ENCODE measurements at places on chromosomes 3 and 15. TPM values are rescaled to one million over a fixed set of nuclear protein-coding genes. Genes with fewer than 3 reads are reported as not detected.

The LTF gene
- total RNA-seq = 0.14 TPM

The DGKG gene
- 0.92 TPM for total RNA-seq

The PLAAT1 gene
- total RNA-seq = 3.9 TPM

GRCh38 chr3:60742606-60743145 lies 508.6 kb downstream of the FHIT start:
- DNase-seq = peak; percentile 77
- H3K27me3 ChIP-seq = peaks cover 14% of the 10 kb centered on the region
- no peak overlapping the region for H3K27ac ChIP-seq
- H3K36me3 ChIP-seq = peaks cover 3% of the 10 kb centered on the region

GRCh38 chr15:76245072-76245610 lies 66.1 kb downstream of the ETFA start:
- H3K27me3 ChIP-seq = no peaks in the 10 kb centered on the region
- H3K36me3 ChIP-seq = peaks cover 7% of the 10 kb centered on the region
- H3K4me1 ChIP-seq = no peaks in the 10 kb centered on the region
- H3K4me3 ChIP-seq = no peak overlapping the region

GRCh38 chr3:24496529-24497482 lies 2.2 kb upstream of the THRB start:
- H3K4me1 ChIP-seq = peaks cover 57% of the 10 kb centered on the region
- peak overlapping the region; percentile 91 for H3K4me3 ChIP-seq
- peaks cover 42% of the 10 kb centered on the region for H3K27me3 ChIP-seq
- DNase-seq = peak; percentile 79
- no peaks in the 10 kb centered on the region for H3K36me3 ChIP-seq

DNA sequence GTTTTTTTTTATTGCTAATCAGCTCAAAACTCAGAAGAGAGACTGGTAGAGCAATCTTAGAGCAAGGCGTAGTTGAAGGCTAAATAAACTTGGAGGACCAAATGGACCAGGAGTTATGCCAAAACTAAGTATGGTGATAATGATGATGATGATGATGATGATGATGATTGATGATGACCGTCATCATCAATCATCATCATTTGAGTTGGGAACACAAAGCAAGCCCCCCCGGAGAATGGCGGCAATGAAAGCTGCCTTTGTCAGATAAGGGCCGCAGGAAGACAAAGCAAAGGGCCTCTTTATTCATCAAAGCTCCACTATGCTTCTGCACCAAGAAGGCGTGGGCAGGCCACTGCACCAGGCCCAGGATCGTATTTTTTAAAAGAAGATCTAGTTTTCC lies 82.1 kb upstream of the RAD18 start:
- no peak overlapping the region for H3K4me3 ChIP-seq
- H3K36me3 ChIP-seq = no peaks in the 10 kb centered on the region
- no peaks in the 10 kb centered on the region for H3K27me3 ChIP-seq
- no peak for DNase-seq
- no peak overlapping the region for H3K27ac ChIP-seq

- H3K4me1 ChIP-seq = peaks cover 8% of the 10 kb centered on the region
- no peaks in the 10 kb centered on the region for H3K36me3 ChIP-seq
- no peak overlapping the region for H3K27ac ChIP-seq
Measured at GRCh38 chr3:36832406-36832805, 68.1 kb upstream of the DCLK3 start.

GRCh38 chr3:177051411-177051810 lies 145.9 kb downstream of the TBL1XR1 start:
- H3K4me3 ChIP-seq = no peak overlapping the region
- H3K4me1 ChIP-seq = peaks cover 36% of the 10 kb centered on the region
- peak overlapping the region; percentile 83 for H3K27ac ChIP-seq
- peaks cover 33% of the 10 kb centered on the region for H3K36me3 ChIP-seq
- H3K27me3 ChIP-seq = no peaks in the 10 kb centered on the region
- DNase-seq = no peak

GRCh38 chr3:104956620-104957345 lies 409.9 kb upstream of the ALCAM start:
- no peak overlapping the region for H3K27ac ChIP-seq
- no peak overlapping the region for H3K4me3 ChIP-seq
- DNase-seq = no peak
- no peaks in the 10 kb centered on the region for H3K27me3 ChIP-seq

DNA sequence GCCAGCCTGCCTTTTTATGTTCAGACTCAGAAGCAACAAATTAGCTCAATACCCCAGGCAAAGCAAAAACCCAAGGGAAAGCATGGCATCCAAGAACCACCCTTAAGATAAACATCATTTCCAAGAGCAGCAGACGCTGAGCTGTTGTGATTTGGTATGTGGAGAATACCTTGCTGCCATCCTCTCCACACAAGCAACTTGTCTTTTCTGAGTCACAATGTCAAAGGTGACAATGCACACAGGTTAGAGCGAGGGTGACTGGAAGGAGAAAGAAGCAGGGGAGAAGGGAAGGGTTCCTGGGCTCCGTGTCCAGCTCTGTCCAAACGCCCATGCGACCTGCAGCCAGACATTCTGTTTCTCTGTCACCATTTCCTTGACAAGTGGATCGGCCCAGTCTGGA lies 6.0 kb downstream of the PCSK6 start:
- H3K27ac ChIP-seq = no peak overlapping the region
- no peak for DNase-seq
- H3K27me3 ChIP-seq = peaks cover 23% of the 10 kb centered on the region
- H3K4me3 ChIP-seq = no peak overlapping the region
- H3K36me3 ChIP-seq = no peaks in the 10 kb centered on the region

DNA sequence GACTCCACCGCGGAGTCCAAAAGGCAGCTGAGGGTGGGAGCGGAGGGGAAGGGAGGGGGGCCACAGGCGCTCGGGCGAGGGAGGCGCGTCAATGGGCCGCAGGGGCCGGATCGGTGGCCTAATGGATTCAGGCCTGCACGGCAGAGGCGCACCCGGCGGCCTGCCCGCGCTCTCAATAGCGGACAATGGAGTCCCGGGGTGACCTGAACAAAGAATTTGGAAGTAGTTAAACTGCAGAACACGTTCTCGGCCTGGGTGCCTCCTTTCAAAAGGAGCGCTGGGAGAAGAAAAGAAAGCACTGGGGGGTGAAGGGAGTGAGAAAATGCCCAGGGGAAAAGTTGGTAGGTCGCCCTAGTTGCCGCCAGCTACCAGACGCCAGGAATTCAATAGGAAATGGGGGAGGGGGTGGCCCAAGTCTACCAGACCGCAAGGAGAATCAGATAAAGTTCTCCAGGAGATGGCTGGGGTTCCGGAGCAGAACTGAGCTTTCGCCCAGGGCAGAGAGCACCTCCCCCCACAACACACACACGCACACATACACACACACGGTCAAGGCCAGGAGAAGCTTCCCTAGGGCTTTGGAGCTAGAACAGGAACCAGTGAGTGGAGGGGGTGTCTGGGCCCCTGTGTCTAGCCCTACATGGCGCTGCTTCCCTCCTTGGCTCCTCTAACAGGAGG lies 25.8 kb upstream of the POLG start:
- peaks cover 97% of the 10 kb centered on the region for H3K27me3 ChIP-seq
- H3K4me1 ChIP-seq = peaks cover 24% of the 10 kb centered on the region
- no peak overlapping the region for H3K27ac ChIP-seq
- H3K36me3 ChIP-seq = no peaks in the 10 kb centered on the region

- H3K36me3 ChIP-seq = no peaks in the 10 kb centered on the region
- no peak overlapping the region for H3K4me3 ChIP-seq
- peak overlapping the region; percentile 28 for H3K27ac ChIP-seq
- peaks cover 19% of the 10 kb centered on the region for H3K27me3 ChIP-seq
- DNase-seq = no peak
Measured at GRCh38 chr15:29962407-29962806, 120.3 kb upstream of the GOLGA8J start.

- H3K27ac ChIP-seq = no peak overlapping the region
- H3K4me3 ChIP-seq = no peak overlapping the region
- no peak for DNase-seq
- H3K36me3 ChIP-seq = peaks cover 11% of the 10 kb centered on the region
- 0 out of 2 replicates have a peak, but pooled peaks cover 2% of the 10 kb centered on the region for H3K4me1 ChIP-seq
Measured at GRCh38 chr3:136036306-136036705, 70.8 kb downstream of the PPP2R3A start.

- H3K36me3 ChIP-seq = no peaks in the 10 kb centered on the region
- H3K27me3 ChIP-seq = no peaks in the 10 kb centered on the region
- no peak overlapping the region for H3K4me3 ChIP-seq
- no peak overlapping the region for H3K27ac ChIP-seq
- H3K4me1 ChIP-seq = peaks cover 41% of the 10 kb centered on the region
Measured at GRCh38 chr15:70323111-70323851, 225.6 kb upstream of the TLE3 start.

DNA sequence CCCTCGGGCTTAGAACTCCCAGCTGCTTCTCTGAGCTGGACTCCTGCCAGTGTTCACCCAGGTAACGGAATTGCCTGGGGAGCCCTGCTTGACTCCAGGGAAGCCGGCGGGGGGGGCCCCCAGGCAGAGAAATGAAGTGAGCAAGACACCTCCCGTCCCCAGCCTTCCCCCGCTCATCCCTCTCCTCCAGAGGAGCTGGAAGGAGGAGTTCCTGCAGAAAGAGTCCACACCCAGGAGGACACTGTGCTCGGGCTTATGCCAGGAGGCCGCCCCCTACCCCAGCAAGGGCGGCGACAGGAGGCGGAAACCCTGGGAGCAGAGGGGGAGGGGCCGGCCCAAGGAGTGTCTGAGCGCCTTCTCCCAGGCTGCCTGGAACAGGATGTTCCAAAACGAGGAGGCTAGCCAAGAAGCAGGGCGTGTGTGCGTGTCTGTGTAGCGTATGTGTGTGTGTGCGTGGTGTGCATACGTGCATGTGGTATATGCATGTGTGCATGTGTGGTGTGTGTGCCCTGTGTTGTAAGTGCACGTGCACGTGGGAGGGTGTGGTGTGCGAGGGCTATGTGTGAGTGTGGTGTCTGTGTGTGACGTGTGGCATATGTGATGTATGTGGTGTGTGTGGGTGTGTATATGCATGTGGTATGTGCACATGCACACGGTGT lies 511.3 kb downstream of the SHQ1 start:
- H3K27ac ChIP-seq = no peak overlapping the region
- H3K36me3 ChIP-seq = no peaks in the 10 kb centered on the region
- no peak overlapping the region for H3K4me3 ChIP-seq

DNA sequence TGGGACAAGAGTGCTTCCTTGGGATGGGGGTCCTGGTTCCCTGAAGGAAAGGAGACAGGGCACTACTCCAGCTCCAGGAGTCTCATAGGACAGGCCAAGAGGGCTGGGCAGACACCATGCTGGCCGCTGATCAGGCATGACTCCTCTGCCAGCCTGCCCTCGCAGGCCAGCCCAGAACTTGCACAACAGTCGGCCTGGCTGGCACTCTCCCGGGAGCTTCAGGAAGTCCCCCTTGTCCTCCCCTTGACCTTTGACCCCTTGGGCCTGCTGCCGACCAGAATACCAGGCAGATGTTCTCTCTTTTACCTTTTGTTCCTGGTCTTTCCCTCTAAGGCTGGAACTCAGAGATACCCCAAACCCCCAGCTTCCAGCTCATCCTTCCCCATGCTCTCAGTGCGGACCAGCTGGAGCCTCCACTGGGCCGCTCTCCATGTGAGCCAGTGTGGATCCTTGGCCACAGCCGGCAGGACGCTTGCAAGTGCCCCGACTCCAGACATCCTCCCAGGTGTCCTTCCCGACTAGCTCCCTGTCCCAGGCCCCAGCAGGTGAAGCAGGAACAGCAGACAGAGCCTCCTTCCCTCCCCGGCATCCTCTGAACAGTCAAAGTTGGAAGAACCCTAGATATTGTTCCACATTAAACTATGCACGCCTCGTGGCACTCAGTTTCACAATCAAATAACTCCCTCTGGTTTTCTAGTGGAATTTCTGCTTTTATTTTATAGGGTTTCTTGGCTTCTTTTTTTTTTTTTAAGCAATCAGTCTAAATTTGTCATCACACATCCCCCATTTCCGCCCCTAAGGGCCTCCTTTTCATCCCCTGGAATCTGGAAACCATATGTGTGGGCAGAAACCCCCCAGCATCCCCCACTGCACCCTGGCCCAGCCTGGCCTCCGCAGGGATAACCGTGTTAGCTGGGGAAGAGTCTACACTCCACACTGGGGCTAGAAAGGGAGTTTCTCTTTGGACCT lies 15.7 kb downstream of the VPS18 start:
- H3K4me1 ChIP-seq = peaks cover 23% of the 10 kb centered on the region
- no peak overlapping the region for H3K4me3 ChIP-seq
- no peaks in the 10 kb centered on the region for H3K27me3 ChIP-seq
- no peak overlapping the region for H3K27ac ChIP-seq
- H3K36me3 ChIP-seq = no peaks in the 10 kb centered on the region

DNA sequence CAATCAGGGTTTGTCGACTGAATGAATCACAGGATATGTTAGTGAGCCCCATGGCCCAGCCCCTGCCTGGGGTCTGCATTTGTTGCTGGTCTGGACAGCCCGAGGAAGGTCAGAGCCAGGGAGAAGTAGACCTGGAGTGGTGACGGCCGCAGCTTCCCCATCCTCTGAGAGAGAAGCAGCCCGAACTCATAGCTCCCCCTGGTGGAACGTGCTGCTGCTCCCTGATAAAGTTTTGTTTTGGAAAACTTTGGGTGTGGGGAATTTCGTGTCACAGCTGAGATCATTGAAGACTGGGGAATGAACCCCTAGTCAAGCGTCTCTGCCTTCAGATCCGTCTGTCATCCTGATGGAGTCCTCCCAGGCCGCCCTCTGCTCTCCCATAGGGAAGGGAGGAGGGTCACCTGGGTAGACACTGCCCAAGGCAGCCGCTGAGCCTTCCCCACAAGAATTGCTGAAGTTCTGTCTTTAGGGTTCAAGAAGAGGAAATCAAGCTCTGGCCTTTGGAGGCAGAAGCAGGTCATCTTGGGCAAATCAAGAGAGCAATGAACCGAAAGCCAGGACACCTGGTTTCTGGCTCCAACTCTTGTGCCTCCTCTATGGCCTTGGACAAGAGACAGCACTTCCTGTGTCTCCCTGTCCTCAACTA lies 60.5 kb downstream of the GLDN start:
- DNase-seq = peak; percentile 76
- H3K36me3 ChIP-seq = no peaks in the 10 kb centered on the region
- no peak overlapping the region for H3K4me3 ChIP-seq
- H3K27ac ChIP-seq = no peak overlapping the region
- H3K4me1 ChIP-seq = peaks cover 14% of the 10 kb centered on the region

DNA sequence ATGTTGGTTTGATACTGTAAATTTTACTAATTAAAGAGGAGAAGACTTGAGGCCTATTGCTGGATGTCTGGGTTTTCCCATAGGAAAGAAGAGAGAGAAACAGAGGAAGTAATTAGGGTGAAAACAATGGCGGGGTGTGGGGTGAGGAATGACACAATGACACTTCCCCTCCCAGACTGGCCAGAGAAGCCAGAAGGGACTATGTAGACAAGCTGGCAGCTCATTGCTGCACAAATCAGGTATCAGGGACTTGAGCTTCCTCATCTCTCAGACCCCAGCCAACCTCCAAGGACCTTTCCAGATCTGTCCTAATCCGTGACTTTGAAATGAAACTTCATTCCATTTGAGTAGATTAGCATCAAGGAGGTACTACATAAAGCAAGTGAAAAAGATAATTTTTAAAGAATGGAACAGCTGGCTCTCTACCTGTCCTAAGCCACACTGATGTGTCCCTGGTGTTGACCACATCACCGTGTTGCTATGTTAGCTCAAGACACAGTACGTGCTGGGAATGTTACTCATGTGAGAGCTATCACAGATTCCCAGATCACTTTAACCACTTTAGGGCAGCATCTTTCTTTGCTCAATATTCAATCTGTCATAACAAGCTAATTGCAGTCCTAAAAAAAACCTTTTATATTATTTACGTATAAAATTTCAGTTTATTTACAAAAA lies 22.2 kb downstream of the TMEM212 start:
- peaks cover 12% of the 10 kb centered on the region for H3K4me1 ChIP-seq
- H3K27me3 ChIP-seq = no peaks in the 10 kb centered on the region
- no peak for DNase-seq
- no peaks in the 10 kb centered on the region for H3K36me3 ChIP-seq

Measured in WTC11 (cell line).